ENCODE measurements at places on chromosomes 6 and 20. TPM values are rescaled to one million over a fixed set of nuclear protein-coding genes. Genes with fewer than 3 reads are reported as not detected.

Gene BEND3
- total RNA-seq, result 1.8 TPM

Gene VWA7
- 0.54 TPM for total RNA-seq

Gene HTR1B
- not detected for total RNA-seq

Gene PDE7B
- 6.8 TPM for total RNA-seq

Gene HLA-G
- total RNA-seq, result not detected

Gene TMEM217
- 4.6 TPM for total RNA-seq

Gene CD109
- total RNA-seq, result 68.6 TPM

Gene MAN1A1
- total RNA-seq, result 33.4 TPM

Gene PRPF6
- total RNA-seq, result 39.0 TPM

Gene MOG
- total RNA-seq, result not detected

Gene VTA1
- 108 TPM for total RNA-seq

Gene ARMC12
- total RNA-seq, result not detected

Gene SPATA25
- not detected for total RNA-seq

Gene SLC17A3
- not detected for total RNA-seq

Gene RFX6
- not detected for total RNA-seq

Gene BFSP1
- total RNA-seq, result 0.32 TPM

Measured in GM23248 (cell line).